ENCODE measurements at places on chromosomes 5 and 9.

DNA sequence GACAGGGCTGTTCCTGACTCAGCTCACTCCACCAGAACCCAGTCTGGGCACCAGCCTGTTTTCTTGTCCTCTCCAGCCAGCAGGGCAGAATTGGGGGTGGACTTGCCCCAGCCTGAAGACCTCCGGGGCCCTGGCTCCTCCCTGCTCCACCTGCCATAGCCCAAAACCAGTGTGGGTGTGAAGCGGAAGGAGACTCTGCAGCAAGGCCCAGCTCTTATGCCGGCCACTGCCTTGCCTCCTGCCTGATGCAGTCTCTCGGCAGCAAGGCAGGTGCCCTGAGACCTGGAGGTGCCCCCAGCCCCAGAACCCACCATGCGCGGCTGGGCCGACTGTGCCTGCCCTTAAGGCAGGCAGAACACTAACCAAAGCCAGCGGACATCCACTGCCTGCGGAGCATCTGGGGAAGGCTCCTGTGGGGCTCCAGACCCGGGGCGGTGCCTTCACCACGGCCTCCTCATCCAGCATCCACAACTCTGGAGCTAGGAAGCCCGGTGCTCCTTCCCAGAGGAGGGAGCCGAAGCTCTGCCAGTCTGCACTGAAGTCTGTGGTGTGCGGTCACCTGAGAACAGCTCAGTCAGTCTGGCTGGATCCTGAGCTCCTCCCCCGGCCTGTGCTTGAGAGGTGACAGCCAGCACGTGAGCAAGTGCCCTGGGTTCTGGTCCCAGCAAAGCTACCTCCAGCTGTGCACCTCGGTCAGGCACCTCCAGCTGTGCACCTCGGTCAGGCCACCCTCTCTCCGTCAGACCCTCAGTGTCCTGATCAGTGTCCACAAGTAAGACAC lies 116.7 kb downstream of the ADAMTS2 start:
- DNase-seq, result no peak

DNA sequence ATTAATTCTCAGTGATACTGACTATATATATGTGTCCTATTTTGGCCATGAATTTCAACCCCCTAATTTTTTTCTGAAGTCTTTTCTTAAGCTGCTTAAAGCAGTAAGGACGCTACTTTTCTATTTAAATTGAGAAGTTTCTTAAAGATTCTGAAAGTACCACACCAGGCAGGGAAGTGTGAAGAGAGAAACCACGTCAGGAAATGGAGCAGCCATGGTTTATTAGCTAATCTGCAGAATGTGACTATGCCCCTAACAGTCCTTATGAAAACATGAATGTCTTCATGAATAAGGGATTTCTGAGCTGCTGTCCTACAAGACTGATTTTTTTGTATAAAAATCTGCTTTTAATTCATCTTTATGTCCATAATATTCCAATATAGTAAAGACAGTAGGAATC lies 1724.3 kb upstream of the C9orf72 start:
- DNase-seq, result no peak

GRCh38 chr9:113594484-113595299 lies 131.2 kb downstream of the RGS3 start:
- no peak for DNase-seq

DNA sequence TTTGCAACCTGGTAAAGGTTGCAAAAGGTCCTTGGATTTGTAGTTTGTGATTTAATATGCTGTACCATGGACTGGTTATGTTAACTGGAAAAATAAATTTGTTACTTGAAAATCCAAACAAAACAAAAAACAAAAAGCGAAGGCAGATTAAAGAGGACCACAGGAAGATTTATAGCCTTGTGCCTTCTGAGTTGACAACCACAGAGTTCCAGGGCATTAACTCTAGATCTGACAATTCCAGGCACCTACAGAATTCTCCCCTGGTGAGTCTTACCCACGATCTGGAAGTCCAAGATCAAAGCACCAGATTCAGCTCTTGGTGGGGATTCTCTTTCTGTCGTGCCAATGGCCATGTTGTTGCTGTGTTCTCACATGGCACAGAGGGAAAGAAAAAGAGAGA lies 107.9 kb upstream of the SELENOP start:
- DNase-seq, result no peak

GRCh38 chr9:130680836-130681768 lies 12.5 kb upstream of the EXOSC2 start:
- peak; percentile 77 for DNase-seq

GRCh38 chr9:99128133-99128406 lies 23.2 kb downstream of the TGFBR1 start:
- DNase-seq, result peak; percentile 47

- peak; percentile 69 for DNase-seq
These were observed 263.2 kb downstream of the DMAC1 start for GRCh38 chr9:7536310-7536939.

GRCh38 chr9:133489253-133490190 lies 10.6 kb upstream of the SLC2A6 start:
- no peak for DNase-seq

Measured in activated CD4-positive, alpha-beta T cell treated with anti-CD3 and anti-CD28 coated beads, Interleukin-2, amount 50 U/mL, for 16 hours (primary cell).